Karpas-422 (cell line): ENCODE measurements at places on chromosomes 6 and 20.

DNA sequence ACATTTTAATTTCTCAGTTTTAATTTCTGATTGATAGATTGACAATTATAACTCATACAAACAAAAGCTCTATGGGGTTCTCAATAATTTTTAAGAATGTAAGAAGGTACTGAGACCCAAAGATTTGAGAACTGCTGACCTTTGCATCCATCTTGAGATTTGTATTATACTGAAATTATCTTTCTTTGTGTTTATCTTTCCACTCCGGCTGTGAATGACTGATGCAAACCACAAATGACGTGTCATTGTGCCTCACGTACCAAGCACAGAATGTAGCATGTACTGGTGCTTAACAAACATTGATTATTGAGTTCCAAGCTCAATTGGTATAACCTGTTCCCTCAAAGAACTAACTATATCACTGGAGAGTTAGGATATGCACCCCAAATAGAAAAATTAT, 152.1 kb upstream of the SMLR1 start:
- no peak for DNase-seq

DNA sequence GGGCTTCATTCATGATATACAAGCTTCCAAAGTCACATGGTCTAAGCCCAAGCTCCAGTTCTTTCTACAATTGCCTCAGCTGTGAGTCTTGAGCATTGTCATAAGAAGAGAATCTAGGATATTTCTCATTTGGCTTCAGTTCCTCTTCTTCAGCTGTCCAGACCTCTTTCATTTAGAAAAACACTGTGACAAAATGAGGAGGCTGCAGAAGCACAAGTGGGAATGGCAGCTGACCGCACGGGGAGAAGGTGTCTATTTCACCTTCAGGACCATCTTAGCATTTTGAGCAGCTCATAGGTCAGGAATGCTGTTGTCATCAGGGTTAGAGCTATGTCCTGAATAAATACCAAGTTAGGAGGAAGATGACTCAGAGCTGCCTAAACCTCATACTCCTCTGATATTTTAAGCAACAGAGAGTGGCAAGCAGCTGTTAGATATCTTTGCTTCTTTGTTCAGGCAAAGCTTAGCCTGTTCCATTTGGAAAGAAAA, 390.1 kb upstream of the CITED2 start:
- DNase-seq = no peak

DNA sequence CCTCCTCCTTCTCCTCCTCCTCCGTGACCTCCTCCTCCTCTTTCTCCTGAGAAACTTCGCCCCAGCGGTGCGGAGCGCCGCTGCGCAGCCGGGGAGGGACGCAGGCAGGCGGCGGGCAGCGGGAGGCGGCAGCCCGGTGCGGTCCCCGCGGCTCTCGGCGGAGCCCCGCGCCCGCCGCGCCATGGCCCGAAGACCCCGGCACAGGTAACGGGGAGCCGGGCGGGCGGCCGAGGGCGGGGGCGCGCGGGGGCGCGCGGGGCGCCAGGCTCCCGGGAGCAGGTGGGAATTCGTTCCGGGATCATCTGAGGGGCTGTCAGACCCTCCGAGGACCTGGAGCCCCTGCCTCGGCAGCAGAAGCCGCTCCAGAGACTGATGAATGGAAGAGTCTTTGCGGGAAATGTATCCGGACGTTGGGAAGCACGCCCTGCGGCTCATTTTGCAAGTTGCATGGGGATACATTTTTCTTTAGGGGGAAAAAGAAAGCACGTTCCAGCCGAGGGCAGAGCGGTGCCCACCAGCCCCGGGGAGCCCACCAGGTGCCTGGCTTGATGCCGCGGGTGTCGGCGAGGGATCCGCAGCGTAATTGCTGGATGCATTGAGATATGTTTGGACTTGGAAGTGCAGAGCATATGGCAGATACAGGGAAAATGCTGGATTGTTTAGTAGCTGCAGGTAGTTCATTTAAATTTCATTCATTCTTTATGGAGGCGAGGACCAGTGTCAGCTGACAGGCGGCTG, 394 bp downstream of the MYB start:
- DNase-seq = peak; percentile 53

- no peak for DNase-seq
These were observed 46.1 kb downstream of the SYNJ2 start for GRCh38 chr6:158027590-158028285.

DNA sequence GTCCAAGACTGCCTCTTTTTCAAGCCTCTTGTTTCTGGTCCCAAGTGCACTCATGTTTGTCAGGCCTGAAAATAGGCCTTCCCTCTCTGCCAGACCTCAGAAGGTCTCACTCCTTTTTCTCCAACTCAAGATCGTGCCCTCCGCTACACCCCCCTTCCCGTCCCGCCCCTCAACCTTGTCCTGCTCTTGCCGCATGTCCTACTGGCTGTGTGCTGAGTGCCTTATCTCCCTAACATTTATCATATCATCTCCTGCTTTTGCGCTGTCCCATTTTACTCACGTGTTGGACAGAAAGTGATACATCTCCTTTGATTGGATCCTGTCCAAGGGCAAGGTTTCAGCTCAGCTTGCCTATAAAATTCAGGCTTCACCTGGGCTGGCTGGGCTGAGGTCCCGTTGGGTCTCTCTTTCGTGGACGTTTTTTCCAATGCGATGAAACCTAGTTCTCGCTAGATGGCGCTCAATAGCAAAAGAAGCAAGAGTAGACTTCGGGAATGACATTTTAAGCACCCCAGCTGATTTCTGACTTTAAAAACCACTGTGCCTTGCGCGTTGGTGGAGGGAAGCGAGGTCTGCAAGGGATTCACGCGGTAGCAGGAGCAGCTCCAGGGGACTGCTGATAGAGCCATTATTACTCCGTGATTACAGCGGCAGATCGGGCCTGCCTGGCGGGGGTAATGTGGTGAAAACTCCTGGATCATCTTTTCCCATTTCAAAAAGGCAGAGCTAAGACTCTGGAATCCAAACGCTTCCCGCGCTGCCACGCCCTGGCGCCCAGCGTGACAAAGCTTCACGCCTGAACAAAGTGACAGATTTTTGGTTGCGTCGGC, 137.6 kb downstream of the IMPG1 start:
- peak; percentile 85 for DNase-seq

- DNase-seq = no peak
These were observed 133.4 kb downstream of the BANF2 start for GRCh38 chr20:17833036-17833674.

DNA sequence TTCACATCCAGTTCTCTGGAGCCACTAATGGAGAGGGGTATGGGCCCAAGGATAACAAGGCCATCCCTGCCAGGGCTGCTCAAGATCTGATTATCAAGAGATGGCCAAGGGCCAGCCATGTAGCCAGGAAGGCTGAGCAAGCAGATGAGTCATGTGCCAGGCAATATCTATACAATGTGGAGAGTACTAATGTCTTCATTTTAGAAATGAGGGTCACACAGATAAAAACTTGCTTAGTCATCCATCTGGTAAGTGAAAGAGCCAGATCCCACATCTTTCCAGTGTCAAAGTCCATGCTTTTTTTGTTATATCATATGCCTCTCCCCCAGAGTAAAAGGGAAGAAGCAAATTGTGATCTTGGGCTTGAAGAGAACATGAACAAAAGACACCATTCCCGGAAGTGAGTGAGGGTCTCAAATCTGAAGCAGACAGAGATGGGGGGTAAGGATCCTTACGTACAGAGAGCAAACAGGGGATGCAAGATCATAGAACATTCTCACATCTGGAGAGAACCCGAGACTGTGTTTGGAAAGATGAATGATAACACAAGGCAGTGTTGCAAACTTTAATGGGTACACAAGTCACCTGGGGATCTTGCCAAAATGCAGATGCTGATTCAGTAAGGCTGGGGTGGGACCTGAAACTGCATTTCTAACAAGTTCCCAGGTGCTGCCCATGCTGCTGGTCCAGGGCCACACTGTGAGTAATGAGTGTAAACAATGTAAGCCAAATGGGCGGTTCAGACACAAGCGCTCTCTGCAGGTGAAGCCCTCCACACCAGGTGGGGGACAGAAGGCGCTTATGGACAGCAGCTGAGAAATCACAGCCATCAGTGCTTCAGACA, 20.0 kb upstream of the GSTA3 start:
- DNase-seq = no peak

GRCh38 chr6:64920257-64920656, 786.8 kb downstream of the EYS start:
- DNase-seq = no peak

DNA sequence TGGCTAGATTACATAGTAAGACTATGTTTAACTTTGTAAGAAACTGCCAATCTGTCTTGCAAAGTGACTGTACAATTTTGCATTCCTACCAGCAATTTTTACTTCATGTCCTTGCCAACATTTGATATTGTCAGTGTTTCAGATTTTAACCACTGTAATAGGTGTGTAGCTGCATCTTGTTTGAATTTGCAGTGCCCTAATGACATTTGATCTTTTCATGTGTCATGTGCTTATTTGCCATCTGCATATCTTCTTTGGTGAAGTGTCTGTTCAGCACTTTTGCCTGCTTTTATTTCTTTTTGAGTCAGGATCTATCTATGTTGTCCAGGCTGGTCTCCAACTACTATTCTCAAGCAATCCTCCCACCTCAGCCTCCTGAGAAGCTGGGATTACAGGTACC, 2.4 kb upstream of the PRPH2 start:
- no peak for DNase-seq

- no peak for DNase-seq
These were observed at the start of gene TRIM15 for GRCh38 chr6:30163090-30163917. Gene TRIM15 (plus strand): TSS chr6:30163546. CDS start chr6:30163685, 139 bp downstream.

DNA sequence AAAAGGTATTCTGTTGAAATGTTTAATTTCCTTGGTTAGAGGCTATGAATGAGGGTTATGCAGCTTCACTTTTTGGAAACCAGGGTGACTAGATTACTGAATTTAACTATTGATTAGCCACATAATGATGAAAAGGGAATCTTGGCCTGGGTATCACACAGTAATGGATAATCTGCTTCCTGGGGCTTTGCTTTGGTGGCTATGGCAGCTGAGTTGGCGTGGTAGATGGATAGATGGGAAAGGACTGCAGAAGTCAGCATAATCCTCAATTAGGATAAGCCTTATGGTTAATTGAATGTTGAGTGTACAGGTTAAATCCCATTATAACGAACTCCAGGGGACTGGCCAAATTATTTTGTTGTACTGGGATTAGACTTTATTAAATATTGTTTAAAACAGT, 5.2 kb downstream of the NCOA3 start:
- DNase-seq = no peak

DNA sequence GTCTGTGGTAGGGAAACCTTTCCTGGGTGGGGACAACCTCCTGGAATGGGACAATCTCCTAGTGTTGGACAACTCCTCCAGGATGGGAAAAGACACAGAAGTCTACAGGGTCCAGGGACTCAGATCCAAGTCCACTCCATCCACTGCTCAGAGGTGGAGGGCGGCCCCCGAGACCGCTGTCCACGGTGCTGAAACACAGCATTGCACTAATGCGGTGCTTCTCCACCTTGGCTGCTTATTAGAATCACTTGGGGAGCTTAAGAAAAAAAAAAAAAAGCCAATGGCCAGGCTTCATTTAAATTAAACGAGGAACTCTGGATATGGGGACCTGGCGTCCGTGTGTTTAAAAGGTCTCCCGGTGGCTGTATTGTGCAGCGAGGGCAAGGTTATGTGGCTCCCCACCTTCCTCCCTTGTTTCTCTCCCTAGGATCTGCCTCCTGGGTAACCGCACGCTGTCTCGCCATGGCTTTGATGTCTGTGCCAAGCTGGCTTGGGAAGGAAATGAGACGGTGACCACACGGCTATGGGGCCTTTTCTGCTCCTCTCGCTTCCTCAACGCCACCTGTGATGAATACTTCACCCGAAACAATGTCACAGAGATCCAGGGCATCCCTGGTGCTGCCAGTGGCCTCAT, 12.0 kb downstream of the SLC12A5 start:
- DNase-seq = peak; percentile 82

DNA sequence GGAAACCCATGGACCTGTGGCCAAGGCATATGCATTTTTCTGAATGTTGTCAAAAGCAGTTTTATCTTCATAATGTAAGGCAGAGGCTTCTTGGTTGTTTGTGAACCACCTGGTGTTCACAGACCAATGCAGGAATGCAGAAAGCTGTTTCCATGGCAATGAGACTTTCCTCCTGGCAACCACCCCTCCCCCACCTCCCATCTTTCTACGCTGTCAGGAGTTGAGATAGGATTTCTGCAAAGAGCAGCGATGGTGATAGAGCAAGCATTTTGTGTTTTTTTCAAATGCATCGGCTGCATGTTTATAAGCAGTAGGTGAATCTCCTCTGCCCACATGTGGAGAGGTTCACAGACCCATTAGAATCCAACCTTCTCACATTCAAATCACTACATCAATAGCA, 114.1 kb upstream of the SMLR1 start:
- DNase-seq = no peak

DNA sequence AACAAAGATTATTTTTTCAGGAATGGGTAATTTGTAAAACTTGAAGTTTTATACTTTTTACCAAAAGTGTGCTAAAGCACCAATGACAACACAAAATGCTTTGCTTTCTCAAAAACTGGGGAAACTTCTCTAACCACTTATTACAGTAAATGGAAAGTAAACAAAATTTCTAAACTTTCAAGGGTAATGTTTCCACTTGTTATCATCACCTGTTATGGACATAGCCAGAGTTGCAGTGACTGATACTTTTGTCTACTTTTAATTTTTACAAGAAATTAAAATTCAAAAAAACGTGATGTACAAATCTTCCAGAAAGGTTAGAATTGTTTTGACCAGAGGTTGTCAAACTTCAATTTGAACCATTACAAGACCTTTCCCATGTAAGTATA, 99.9 kb downstream of the JAG1 start:
- DNase-seq = no peak

DNA sequence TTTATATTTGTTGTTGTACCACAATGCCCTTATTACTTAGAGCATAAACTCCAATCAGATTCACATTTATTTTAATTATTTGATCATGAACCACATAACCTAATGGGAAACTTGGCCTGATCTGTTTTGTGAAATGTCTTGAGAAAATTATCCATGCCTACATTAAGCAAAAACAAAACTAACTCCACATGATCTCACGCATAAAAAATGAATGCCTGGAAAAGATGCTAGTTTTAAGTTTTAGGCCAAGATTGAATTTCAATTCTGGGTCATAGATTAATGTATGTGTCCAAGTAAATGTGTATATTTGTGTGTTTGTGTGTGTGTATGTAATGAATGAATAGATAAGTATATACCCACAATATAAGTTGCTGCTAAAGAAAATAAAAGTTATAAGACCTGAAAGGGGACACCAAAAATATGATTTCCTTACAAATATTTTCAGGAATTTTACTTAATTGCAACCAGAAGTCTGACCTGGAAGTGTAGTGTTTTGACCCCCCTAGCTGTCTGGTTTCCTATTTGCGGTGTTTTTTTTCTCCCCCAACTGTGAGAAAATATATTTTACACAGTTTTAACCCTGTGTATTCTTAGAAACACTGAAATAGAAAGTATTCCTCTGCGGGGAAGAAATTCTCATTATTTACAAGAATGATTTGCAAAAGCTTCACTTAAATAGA, 97.2 kb downstream of the JAG1 start:
- DNase-seq = no peak

- peak; percentile 67 for DNase-seq
These were observed 129.9 kb downstream of the HFE start for GRCh38 chr6:26216886-26217713.

- no peak for DNase-seq
These were observed 70.8 kb upstream of the AHI1 start for GRCh38 chr6:135568379-135568778.
